ENCODE measurements at places on chromosomes 2 and 18. TPM values are rescaled to one million over a fixed set of nuclear protein-coding genes. Genes with fewer than 3 reads are reported as not detected.

GRCh38 chr2:3172265-3172935 is 205.2 kb downstream of the EIPR1 start:
- no peak for DNase-seq

DNA sequence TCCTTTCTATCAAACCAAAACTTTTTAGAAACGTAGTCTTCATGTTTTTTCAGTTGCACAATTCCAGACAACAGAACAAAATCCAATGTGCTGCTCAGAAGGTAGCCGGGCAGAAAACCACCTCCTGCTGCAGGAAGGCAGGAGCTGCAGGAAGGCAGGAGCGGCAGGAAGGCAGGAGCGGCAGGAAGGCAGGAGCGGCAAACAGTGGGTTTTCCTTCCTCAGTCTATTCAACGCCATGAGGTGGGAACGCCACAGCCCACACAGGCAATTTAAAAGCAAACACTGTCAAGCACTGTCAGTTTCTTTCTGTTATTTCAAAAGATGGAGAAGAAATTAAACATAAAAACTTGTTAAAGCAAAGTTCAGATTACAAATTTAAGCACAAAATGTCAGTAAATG is 601.2 kb upstream of the SALL3 start:
- DNase-seq: no peak

Gene TLX2
- 0.18 TPM for total RNA-seq

Gene ANKRD36B
- 4.8 TPM for total RNA-seq
